ENCODE measurements at places on chromosomes 13 and 19. TPM values are rescaled to one million over a fixed set of nuclear protein-coding genes. Genes with fewer than 3 reads are reported as not detected.

DNA sequence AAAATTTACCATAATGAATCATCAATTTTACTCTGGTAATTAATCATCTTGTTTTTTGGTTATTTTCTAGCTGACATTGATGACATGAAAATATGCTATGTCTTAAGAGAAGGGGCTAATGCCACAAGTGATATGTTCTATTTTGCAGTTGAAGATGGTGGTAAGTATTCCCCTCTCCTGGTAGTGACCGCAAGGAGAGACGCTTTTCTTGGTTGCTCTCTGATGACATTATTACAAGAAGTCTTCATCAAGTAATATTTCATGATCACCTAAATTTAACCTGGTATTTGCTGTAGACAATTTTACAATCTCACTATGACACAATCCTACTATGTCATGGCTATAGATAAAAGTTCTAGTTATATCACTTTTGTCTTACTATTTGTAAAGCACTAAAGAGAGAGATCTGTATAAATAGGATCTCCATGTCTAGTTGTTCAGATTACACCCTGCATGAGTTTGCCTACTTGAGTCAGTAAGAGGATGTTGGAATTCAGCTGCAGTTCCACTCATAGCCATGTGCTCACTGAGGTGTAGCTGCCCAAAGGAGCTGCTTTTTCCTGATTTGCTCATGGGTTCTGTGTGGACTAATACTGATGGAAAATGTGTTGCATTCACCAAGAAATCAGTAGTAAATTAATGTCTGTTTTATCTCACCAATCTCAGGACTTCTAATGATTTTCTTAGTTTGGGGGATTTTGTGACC lies 10.9 kb downstream of the FREM2 start:
- DNase-seq: no peak

GRCh38 chr19:30402436-30403202 lies 30.4 kb downstream of the ZNF536 start:
- DNase-seq: no peak

- no peak for DNase-seq
Measured at GRCh38 chr19:51173681-51174080, 31.6 kb downstream of the SIGLEC7 start.

DNA sequence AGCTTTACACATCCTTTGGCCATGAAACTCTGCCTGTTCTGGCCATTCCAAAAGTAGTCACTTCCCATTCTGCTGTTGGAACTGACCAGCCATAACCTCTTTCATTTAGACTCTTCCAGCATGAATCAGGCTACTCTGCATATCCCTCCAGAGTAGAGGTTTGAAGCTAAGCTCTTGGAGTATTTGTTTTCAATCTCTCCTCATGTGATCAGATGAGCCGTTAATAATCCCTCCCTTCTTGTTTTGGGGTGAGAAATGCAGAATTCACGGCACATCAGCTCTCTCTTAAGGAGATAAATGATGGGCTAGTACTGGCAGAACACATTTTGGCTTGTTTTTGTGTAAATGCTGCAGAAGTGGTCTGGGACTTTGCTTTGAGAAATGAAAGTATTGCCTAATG lies 519.9 kb downstream of the PCDH17 start:
- no peak for DNase-seq

Gene SLC15A1
- 2.6 TPM for total RNA-seq

GRCh38 chr13:51603716-51604115 lies 19.5 kb downstream of the WDFY2 start:
- DNase-seq: no peak

Gene SPACA4
- not detected for total RNA-seq

Gene GGN
- total RNA-seq: 2.7 TPM

Gene ODAD3
- 1.6 TPM for total RNA-seq

DNA sequence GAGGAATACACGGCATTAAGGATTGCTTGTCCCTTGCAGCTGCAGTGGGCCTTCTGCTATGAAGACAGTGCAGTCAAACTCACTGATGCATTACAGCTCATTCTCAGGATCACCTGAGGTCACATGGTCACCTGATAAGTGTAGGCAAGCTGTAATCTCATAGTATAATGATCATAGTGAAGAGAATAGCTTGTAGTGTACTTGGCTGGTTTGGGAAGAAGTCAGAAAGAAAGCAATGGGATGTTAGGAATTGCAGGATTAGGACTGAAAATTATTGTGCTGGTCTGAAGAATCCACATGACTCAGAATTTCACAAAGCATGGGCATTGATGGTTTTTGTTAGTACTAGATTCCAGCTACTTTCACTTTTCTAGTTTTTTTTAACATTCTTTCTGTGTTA lies 76.7 kb downstream of the MBNL2 start:
- no peak for DNase-seq

DNA sequence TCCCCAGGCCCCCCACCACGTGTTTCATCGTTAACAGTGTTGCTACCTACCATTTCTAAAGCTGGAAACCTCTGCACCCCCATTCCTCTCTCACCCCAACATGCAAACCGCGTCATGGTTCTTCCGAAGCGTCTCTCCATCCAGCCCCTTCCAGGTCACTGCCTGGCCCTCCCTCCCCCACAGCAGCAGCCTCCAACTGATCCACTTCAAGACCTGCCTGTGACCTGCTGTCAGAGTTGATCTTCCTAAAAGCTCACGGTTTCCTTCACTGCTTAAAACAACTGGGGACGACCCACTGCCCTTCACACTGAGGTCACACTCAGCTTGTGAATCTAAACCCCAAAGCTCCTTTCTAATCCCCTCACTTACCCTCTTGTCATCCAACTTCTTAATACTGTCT lies 47.7 kb downstream of the STK24 start:
- DNase-seq: no peak

Gene GPR4
- total RNA-seq: 0.19 TPM

DNA sequence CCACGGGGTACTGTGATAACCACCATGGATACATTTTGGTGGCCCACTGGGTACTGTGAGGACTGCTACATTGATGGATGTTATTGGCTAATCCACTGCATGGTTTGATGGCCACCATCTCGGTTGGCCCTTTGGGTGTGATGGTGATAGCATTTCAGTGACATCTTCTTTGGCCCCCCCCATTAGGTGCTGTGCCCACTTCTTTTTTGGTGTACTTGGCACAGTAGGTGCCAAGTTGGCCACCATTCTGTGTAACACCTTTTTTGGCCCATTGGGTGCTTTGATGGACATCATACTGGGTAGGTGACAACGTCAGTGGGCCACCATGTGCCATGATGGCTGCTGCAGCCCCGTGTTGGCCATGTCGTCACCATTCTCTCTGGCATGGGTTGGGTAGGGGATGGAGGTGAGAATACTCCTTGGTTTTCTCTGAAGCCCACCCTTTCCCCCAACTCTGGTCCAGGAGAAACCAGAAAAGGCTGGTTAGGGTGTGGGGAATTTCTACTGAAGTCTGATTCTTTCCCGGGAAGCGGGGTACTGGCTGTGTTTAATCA lies 9.2 kb downstream of the FOXA3 start:
- DNase-seq: no peak

All from H1 (cell line).